ENCODE measurements at places on chromosomes 1 and 21.

GRCh38 chr21:17889171-17889570 is 70.0 kb upstream of the C21orf91 start:
- DNase-seq, result no peak

DNA sequence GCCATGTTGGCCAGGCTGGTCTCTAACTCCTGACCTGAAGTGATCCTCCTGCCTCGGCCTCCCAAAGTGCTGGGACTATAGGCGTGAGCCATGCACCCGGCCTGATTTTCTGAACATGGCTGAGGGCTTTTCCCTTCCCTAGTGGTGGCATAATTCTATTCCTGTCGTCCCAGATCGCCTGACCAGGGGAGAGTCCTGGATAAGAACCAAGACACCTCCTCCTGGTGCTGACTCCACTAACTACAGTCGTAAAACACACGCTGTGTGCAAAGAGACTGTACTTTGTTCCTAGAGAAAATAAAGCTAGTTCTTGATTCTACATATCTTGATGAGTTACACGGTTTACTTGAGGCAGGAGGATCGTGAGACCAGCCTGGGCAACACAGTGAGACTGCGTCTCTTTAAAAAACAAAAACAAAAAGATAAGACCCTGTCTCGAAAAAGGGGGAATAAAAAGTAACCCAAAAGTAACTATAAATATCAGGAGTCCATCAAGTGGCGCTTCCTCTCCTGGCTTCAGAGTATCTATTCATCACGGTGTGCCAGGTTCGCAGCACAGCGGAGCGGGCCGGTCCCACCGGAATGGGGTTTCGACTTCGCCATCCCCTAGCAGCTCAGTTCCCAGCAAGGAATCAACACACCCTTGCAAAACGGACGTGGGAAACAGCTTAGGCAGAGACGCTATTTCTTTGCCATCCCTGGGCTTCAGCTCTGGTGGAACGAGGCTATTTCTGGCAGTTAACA is 973 bp downstream of the SDF4 start:
- no peak for DNase-seq

- no peak for DNase-seq
These were observed 299.4 kb upstream of the LYPLAL1 start for GRCh38 chr1:218874313-218874712.

DNA sequence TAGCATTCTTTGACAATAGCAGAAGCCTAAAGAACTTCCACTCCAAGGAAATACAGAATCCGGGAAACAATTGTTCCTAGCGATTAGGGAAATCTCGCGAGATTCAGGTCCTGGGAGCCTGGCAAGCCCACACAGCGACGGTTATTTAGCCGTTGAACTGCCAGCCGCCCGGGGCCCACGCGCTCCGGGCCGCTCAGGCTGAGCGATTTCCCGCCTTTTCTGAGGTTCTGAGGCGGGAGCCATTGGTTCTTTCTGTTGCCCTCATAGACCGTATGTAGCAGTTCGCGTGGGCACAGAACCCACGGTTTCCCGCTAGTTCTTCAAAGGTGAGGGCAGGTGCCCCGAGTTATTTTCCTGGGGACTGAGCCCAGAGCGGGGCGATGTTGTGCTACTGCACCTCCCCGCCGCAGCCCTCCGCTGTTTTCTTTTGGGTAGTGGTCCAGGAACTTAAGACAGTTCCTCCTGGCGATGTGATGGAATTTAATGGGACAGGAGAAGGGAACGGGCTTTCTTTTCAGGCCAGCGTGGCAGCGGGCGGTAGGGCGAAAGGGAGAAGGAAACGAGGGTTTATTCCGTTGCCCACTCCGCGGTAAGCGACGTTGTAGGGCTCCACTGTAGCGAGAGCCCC is at the start of gene SYCP1:
TSS of gene SYCP1 (plus strand) at position 171 of the 628 bp plus-strand sequence. CDS start 602 bp downstream, outside the sequence.
- no peak for DNase-seq

GRCh38 chr1:56934430-56935060 is 31.3 kb downstream of the C8B start:
- no peak for DNase-seq

DNA sequence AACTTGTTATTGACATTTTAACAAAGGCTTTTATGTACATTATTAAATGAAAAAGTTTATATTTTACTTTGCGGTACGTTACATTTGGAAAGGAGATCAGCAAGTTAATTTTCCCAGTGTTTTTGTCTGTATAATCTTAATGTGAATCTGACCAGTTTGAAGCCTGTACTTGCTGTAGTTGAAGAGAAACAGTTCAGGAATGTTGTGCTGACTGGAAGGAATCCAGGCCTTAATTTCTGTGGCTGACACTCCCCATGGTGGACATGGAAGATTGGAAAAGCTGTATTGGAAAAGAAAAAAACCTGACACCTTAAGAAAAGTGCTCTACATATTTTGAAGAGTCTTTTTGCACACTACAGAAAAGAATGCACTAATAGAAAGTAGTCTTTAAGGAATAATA is 15.5 kb downstream of the LEPR start:
- no peak for DNase-seq

DNA sequence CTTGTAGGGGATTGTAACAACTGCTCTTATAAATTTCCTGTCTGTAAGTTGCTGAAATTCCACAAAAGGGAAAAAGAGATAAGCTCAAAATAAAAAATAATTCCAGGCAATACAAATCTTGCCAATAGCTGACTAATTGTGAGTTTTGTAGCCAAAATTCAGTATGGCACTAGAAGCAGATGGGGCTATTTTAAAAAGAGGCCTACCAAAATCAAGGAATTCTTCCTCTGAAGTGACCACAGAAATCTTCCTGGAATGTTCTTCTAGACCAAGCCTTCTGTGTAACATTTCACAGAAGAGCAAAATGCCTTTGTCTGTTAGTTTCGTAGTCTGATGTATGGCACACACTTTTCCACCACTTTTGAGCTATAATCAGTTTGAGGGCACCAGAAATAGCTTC is 127.6 kb downstream of the CYYR1 start:
- no peak for DNase-seq

- DNase-seq, result no peak
These were observed 10.2 kb downstream of the IL24 start for GRCh38 chr1:206907304-206907991.

DNA sequence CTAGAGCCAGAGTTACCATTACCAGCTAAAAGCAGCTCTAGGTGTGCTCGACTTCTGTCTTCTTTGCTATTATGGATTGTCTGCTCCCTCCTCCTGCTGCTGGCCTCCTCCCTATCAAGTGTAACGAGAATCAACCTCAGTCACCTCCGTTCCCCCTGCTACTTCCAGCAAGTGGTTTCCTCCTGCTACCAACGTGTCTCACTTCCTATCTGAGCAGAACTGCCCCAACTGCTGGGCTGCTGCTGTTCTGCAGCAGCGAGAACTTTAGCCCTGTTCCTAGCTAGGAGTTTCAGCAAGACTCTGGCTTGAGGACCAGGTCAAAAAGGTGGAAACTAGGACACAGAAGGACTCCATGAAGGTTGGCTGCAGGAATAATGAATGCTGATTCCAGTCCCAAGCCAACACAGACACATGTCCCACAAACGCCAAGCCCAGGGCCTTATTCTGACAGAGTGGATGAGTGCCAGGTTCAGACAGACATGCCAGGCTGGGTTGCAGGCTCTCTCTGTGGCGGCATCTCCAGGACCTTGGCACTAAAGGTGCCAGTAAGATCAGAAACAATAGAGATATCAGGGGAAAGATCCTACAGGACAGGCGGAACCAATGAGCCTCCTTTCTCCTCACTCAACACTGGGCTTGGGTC is 46.9 kb downstream of the CD34 start:
- peak; percentile 60 for DNase-seq

DNA sequence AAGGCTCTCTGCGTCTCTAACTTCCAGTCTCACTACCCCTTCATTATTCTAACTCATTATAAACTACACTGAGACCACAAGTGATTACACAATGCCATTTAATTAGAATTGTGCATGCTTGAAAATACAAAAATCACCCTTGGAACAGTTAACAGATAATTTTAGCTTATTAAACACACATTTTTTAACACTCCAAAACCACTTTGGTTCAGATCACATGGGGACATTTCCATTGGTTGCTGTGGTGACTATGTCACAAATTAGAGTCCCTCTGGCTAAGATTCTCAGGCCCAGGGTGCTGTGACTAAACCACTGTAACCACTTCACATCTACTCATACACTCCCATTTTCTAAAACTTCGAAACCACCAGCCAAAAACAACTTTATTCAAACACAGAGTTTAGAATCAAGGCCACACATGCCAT is 43.0 kb downstream of the JAK1 start:
- DNase-seq, result peak; percentile 65

DNA sequence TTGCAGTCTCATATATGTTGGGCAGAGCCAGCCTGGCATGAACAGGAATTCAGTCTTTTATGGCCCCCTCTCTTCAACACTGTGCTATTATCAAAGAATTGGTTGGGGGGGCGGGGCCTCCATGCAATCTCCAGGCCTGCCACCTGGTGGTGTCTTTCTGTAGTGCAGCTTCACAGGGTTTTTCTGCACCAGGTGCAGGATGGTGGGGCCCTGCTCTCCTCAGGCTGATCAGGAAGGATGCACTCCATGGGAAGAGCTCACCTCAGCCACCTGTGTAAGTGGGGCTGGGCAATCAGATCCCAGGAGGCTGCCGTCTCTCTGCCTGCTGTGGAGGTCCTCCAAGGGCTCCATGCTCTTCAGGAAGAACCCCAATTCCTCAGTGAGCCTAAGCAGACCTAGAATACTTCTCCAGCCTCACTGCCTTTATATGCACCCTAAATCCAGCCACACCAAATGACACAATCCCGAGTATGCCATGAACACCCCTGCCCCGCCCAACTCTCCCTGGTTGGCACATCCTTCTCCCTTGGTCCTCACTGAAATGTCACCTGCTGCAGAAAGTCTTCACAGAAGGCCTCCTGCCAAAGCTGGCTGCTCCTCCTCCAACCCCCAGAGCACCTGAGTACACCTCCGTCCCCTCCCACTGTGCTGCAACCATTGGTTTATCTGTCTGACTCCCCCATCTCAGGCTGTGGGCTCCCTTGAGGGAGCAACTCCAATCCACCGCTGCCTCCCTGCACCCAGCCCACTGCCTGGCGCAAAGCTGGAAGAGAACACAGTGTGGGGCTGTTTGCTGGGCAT is 16.5 kb downstream of the STK40 start:
- peak; percentile 76 for DNase-seq

- no peak for DNase-seq
These were observed 192.2 kb downstream of the PRDM2 start for GRCh38 chr1:13892198-13892597.

DNA sequence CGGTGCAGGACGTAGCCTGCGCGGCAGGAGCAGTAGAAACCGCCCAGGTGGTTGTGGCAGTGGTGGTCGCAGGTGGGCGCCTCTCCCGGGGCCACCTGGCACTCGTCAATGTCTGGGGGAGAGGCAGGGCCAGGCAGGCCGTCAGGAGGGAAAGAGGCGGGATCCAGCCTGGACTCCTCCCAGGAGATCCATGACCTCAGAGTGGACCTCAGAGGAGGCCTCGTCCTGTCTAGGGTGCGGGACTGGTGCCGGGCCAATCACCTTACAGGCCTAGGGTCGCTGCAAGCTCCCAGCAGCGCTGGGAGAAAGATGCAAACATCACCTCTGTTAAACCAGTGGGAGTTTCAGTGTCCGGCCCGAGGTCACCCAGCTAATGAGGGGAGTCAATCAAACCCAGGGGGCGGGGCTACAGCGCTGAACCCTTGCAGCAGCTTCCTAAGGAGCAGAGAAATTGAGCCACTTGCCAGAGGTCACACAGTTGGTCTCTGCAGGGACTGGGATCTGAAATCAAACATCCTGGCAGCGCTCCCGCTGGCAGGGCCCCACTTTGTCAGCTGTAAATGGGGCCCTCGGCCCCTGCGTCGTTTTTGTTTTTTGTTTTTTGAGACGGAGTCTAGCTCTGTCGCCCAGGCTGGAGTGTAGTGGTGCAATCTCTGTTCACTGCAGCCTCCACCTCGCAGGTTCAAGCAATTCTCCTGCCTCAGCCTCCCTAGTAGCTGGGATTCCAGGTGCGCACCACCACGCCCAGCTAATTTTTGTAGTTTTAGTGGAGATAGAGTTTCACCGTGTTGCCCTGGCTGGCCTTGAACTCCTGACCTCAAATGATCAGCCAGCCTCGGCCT is 1.4 kb downstream of the MASP2 start:
- DNase-seq, result no peak

- DNase-seq, result no peak
These were observed 866.2 kb downstream of the NCAM2 start for GRCh38 chr21:21864321-21864840.

DNA sequence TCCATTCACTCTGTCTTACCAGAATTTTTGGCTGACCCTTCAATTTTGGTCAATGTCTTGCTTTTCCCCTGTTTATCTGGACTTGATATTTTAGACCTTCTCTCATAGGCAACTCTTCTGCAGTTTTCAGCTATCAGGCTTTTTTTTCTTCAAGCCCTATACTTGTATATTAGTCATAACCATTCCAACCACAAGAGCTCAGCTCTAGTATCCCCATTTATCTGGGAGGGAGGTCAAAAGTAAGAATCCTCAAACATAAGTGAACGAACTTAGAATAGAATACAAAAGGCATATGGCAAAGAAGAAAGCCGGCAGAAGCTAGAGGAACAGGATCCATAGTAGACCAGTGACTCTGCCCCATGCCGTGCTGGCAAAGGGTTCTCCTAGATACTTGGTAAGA is 45.9 kb upstream of the TNFSF4 start:
- DNase-seq, result no peak

GRCh38 chr1:171935664-171936063 is 94.4 kb downstream of the DNM3 start:
- no peak for DNase-seq

DNA sequence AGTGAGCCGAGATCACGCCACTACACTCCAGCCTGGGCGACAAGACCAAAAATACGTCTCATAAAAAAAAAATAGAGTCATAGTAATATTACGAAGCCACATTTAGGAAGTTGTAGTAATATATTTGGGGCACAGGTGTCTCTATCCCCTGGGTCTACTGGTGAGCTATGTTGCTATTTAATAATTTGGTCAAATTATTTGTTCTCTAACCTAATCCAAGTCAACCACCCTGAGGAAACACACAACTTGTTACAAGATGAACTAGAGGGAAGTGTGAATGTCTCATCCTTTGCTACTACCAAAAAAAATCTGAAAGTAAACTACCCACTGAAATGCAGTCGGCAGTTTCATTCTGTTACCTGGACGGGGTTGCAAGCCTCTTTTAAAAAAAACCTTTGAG is 35.3 kb downstream of the RGS8 start:
- DNase-seq, result no peak
